ENCODE measurements at places on chromosomes 7 and 10.
A peak's percentile ranks its signal among the peaks of the same experiment; 100 is the strongest.

DNA sequence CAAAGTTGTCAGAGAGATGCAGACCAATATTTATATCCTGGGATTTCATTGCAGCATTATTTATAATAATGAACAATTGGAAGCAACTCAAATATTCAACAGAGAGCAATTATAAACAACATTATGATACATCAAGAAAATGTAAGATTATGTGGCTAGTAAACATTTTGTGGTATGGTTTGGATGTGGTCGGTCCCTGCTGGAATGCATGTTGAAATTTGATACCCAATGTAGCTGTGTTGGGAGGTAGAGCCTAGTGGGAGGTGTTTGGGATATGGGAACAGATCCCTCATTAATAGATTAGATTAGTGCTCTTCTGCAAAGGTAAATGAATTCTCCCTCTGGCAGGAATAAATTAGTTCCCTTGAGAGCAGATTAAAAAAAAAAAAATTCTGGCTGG is 350.9 kb downstream of the ANKRD30A start:
- no peak for DNase-seq

DNA sequence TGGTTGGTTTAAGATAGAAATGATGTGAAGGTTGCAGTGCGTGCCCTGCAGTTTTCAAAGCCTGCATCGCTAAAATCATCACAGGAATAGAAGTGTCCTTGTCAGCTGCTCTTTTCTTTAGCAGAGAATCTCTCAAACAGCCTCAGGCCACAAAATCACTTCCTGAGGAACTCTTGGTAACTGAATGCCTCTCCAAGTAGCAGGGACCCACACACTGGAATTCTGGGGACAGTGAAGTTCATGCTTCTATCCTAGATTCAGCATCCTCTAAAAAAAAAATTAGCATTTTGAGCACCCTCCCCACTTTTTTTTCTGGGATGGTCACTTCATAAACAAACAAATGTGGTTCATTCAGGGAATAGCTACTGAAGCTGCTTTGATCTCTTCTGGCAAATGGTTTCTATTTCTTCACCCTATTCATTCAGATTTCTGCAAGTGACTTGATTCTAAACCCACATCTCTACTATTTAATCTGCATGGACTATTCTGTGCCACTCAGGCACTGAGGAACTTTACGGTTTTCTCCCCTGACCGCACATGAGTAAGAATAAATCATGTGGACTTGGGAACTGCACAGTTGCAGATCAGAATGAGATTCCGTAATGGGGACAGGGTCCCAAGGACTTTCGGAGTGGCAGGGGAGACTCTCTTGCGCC is 306.9 kb downstream of the FRMD4A start:
- no peak for DNase-seq

DNA sequence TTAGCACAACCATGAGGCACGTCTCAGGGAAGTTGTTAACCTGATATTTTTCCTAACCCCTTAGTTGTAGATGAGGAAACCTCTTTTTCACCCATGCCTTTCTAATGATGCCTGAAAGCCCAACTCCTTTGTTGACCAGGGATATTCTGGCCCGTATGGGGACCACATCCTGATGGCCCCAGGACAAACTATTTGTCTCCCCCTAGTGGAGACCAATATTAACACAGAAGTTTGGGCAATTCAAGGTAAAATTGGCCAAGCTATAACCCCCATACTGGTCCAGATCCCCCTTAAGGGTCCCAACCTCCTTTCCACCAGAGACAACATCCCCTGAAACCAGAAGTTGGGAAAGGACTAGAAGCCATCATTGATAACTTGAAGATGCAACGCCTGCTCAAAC is 893.3 kb downstream of the SORCS1 start:
- DNase-seq = no peak

DNA sequence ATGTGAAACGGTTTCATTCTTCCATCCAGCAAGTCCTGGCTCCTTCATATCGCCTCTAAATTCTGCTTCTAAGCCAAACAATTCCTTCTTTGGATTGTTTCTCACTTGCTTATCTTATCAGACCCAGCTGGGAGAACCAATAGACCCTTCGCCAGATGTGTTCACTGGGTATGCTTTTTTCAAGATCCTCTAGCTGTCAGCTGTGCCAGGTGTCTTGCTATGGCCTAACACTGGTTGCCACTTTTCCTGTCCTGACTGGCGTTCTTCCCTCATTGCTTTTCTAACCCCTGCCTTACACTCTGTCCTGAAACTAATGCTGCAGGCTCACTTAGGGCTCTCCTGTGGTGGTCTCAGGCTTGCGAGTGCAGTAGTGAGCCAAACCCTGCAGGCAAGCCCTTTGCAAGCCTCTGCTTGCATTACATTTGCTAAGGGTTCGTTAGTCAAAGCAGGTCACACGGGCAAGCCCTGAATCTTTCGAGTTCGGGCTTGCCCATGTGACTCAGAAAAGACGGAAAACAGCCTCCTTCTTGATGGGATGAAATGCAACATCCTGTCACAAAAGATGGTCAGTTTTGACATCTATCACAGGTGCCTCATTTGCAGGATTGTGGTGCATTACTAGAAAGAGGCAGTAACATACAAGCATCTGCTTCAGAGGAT is 92.8 kb downstream of the VWC2 start:
- no peak for DNase-seq

DNA sequence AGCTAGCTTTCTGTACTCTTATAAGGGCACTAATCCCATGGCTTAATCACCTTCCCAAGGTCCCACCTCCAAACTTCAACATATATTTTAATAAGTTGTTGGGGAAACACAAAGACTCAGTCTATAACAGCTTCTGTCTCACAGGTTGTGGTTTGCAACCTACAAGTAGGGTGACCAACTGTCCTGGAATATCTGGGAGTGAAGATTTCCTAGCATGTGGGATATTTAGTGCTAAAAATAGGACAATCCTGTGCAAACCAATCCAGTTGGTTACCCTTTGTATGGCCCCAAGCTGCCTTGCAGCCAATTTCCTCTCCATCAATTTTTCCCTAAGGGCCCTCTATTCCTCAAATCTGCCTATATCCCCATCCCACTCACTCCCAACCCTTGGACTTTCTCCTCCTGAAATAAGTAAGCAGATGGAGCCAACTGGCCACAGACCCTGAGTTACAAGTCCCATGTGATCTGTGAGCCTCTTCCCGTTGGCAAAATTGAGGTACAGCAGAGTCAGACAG is 82.3 kb downstream of the FAM13C start:
- no peak for DNase-seq

DNA sequence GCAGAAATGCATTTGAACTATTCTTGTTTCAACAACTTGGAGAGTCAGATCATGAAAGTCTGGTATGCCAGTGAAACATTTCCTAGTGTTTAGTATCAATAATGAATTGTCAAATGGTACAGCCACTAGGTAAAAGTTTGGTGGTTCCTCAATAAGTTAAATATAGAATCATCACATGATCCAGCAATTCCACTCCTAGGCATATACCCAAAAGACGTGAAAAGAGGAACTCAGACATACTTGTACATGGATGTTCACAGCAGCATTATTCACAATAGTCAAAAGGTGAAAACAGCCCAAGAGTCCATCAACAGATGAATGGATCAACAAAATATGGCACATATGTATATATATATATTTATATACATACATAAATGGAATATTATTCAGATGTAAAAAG is 67.0 kb upstream of the HPS1 start:
- no peak for DNase-seq

DNA sequence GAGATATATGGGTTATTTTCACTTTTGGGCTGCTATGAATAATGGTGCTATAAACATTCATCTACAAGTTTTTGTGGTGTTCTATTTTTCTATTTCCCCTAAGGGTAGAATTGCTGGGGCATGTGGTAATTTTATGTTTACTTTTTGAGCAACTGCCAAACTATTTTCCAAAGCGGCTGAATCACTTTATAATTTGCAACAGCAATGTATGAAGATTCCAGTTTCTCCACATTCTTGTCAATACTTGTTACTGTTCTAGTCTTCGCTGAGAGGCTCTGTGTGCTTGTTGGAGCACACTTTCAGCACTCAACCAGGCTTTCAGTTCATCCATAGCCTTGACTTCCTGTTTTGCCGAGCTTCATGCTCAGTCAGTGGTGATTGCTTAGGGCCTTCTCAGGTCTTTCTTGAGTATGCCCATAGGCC is 39.0 kb downstream of the ADK start:
- no peak for DNase-seq

DNA sequence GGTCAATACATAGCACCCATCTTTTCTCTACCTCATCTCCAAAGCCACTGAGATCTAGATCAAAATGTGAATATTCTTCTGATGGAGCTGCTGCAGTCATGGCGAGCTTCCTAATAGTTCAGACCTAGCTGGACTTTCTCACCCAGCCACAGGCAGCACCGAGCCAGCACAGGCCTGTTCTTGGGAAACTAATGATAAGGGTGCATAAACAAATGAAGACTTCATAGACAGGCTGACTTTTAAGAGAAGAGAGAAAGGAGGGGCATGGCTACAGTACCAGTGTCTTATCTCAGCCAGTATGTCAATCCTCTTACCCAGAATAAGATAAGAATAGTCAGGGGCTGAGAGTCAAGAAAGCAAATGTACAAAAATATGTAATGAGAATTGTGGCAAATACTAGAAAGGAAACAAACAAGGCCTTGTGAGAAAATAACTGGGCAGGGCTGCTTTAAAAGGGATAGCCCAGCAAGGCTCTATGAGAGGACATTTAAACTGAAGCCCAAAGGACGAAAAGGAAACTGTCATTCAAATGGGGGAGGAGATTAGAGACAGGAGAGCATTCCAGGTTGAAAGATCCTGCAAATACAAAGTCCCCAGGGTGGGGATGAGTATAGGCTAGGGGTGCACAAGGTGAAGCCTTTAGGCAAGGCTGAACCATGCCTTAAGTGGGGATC is 21.8 kb upstream of the CDK14 start:
- DNase-seq = peak; percentile 39

DNA sequence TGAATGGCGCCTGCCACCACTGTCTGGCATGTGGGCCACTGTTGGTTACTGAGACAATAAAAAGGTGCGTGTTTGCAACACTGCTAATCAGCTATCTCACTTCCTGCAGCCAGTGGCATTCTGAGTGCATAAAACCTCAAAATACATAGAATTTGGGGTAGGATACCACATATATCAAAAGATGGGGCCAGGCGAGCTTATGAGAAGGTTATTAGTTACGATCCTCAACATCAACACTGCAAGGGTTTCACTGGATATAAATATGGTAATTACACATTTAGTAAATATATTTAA is 200.2 kb downstream of the WDR37 start:
- DNase-seq = no peak

DNA sequence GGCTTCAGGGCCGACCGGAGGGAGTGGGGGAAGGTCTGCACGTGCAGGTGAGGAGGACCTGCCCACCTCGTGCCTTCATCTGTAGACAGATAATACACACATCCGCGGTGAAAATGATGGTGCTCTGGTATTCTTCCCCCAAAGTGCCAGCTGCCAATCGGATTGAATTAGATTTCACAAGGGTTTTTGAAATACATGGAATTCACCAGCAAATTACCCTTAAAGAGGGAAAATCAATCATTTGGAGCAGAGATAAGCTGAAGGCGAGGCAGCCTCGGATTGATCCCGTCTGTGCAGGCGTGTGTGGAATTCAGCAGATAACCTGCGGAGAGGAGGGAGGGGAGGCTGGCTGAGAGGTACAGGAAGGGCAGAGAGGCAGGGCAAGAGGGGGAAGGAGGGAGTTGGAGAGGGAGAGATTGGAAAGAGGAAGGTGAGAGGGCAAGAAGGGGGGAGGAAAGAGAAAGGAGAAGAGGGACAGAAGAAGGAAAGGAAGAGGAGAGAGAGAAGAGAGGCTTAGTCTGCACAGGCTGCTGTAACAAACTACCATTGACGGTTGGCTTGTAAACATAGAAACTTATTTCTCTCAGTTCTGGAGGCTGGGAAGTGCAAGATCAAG is 84.2 kb downstream of the C10orf105 start:
- no peak for DNase-seq

GRCh38 chr7:111852081-111852480 is 289.8 kb upstream of the IMMP2L start:
- DNase-seq = no peak

DNA sequence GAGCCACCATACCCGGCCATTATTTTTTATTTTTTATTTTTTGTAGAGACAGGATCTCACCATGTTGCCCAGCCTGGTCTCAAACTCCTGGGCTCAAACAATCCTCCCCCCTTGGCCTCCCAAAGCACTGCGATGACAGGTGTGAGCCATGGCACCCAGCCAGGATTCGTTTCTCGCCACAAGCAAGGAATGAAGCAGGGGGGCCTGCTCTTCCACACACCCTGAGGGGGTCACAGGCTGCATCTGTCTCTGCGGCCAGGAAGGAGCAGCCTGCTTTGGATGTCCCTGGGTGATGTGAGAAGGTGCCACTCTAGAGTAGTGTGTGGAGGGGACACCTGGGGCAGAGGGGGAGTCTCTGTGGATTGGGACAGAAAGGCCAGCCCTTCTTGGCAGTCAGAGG is 61.3 kb upstream of the TNRC18 start:
- DNase-seq = no peak

DNA sequence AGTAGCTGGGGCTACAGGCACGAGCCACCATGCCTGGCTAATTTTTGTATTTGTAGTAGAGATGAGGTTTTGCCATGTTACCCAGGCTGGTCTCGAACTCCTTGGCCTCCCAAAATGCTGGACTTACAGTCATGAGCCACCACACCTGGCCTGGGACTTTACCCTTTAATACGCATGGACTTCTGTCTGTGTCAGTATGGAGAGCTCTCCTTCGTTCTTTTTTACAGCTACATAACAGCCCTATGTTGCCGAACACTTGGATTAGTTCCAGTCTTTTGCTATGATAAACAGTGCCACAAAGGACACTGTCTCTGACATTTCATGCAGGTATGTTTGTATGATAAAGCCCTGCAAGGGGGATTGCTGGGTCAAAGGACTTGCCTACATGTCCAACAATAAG is 10.9 kb upstream of the OAT start:
- DNase-seq = no peak

DNA sequence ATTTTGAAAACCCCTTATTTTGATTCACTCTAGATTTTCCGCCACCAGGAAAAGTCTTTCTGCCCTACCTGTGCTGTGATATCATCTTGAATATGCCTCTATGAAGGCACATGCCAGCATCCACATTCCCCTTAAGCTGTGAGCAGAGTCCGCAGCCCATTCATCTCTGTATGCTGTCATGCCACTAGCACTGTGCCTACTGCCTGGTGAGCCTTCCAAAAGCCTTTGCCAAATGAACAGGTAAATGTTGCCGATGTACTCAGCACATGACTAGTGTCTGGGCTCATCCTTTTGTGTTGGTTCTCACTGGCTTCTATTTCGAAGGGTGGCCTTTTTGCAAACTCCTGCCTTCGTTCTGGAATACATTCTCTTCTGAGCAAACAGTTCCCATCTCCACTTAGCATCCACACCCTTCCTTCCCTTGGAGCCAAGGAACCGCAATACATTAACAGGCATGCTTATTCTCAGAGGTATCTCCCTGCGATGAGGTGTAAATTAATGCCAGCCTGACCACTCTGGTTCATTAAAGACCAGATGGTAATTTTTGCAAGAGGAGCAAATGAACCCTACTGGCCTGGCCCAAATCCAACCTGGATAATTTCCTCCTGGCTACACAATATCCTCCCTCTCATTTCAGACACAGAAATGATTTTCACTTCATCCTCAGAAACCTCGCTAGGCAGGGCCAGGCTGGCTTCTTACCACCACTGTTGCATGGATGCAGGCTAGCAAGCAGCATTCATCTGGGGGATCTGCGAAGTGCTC is 339.7 kb upstream of the NFE2L3 start:
- no peak for DNase-seq

- peak; percentile 50 for DNase-seq
Measured at GRCh38 chr10:100697070-100697469, 48.3 kb upstream of the PAX2 start.

- peak; percentile 53 for DNase-seq
Measured at GRCh38 chr10:109956454-109957091, 33.3 kb upstream of the XPNPEP1 start.

- peak; percentile 18 for DNase-seq
Measured at GRCh38 chr7:38105874-38106483, 72.1 kb upstream of the STARD3NL start.

Measured in body of pancreas (tissue), 4 donors.